Activated gamma-delta T cell treated with anti-CD3 and anti-CD28 coated beads, Interleukin-2, amount 50 U/mL, for 16 hours (primary cell): ENCODE measurements at places on chromosomes 4 and X.

GRCh38 chr4:86853209-86853608 lies 4.0 kb upstream of the SLC10A6 start:
- no peak for DNase-seq

DNA sequence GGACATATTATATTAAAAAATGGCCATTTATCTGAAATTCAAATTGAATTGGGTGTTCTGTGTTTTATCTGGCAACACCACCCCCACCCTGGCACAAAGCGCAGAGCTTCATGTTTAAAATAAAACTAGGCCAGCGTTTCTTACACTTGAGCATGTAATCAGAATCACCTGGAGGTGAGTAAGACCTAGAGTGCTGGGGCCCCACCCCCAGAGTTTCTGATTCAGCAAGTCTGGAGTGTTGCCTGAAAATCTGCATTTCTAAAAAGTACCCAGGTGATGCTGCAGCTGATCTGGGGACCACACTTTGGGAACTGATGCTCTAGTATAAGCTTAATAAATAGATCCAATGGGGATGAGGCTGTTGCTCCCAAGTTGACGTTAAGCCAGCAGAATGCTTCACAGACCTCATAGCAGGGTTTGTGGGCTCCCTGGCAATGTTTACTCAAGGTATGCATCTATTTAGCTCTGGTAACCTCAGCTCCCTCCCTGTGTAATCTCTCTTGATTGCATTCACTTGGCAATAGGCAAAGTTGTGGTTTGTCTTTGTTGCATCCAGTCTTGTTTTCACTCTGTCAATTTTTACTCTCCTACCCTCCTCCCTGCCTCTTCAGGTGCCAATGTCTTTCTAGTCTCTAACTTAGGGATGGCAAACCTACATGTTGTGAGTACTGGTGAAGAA lies 99.8 kb upstream of the TEX13D start:
- no peak for DNase-seq

- DNase-seq, result peak; percentile 38
Observed at GRCh38 chrX:13647709-13648212, 5.2 kb upstream of the TCEANC start.

- DNase-seq, result no peak
Observed at GRCh38 chr4:121200795-121201472, 36.8 kb upstream of the TNIP3 start.

DNA sequence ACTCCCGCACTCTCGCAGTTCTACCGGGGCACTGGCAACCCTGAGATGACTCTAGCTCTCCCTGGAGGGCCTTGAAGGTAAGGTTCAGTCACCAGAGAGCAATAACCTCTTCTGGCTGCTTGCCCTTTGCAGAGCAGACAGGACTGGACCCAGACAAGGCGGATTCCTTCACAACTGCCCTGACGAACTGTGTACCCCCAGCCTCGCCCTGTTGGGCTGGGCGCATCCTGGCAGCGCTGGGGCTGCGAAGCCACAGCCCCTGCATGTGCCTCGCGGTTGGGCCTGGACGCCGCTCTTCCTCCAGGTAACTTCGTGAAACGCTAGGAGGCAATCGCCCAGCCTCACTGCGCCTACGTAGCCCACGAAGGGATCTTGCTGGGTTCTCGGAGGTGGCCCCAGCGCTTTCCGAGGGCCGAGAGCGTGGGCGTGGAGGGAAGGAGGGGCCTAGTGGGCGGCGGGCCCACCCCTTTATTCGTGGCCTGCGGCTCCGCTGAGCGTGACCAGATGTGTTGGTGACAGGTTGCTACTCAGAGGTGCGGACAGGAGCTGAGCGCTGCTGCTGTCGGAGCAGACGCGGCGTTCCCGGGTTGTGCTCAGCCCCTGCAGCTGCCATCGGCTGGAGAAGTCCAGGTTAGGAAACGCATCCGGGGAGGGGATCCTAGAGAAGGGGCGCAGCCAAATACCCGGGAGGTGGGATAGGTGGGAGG lies 1.9 kb upstream of the MAMLD1 start:
- no peak for DNase-seq

- DNase-seq, result no peak
Observed at GRCh38 chrX:20670611-20671010, 403.9 kb upstream of the RPS6KA3 start.

DNA sequence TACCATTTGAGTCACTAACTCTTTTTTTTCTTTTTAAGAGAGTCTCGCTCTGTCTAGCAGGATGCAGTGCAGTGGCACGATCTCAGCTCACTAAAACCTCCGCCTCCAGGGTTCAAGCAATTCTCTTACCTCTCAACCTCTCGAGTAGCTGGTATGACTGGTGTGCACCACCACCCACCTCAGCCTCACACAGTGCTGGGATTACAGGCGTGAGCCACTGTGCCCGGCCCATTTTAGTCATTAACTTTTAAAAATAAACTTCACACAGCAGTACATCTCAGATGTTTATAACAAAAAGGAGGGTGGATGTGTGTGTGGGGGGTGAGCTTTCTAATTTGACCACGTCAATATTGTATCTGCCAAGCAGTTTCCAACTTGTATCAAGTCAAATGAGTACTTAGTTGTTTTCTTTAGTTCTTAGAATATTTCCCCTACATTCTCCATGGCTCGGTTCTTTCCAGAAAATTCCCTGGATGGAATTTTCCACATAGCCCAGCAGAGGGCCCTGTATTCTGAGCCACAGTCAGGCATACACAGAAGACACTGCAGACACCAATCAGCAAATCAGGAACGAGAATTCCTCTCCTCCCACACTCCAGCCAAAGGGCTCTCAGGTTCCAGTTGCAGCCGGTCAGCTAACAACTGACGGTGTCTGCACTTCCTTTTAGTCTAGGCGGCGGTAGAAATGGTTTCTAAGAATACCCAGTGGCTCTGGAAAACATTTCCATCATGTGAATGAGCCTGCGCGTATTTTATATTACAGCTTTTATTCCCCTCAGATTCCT lies 20.1 kb upstream of the ARAF start:
- DNase-seq, result no peak

- no peak for DNase-seq
Observed at GRCh38 chr4:48428926-48429325, 54.2 kb upstream of the SLC10A4 start.

DNA sequence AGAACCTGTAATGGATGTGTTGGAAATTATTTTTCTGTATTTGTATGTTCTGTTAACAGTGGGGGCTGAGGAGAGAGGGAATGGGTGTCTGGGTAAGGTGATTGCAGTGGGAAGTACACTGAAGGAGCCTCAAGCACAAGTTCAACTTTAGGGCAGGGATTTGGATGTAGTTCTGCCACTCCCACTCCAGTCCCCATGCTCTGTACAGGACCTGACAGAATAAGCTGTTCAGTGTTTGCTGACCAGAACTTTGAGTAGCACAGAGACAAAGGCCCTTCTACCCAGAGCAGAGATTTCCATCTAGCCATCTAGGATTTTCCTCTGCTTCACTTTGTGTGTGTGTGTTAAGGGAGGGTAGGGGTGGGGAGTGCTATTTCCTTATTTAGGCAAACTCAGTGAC lies 49.2 kb downstream of the VSIG4 start:
- no peak for DNase-seq

DNA sequence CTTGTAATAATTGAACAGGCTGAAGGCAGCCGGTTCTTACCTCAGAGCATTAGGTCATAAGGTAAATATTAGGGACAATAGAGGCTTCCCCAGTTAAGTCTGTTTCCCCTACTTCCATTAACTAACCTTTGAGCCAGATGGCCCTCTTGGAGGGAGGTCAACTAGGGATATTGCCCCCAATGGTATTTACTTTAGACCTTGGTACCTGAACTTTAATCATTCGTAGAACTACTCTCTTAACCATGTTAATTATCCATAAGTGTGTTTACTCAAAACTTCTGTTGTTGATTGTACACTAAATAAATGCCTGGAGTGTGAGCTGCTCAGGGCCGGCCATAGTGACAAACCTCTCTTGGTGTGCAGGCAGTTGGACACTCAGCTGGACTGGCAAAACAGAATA lies 1843.5 kb upstream of the AGA start:
- no peak for DNase-seq

GRCh38 chr4:19178835-19179234 lies 1072.9 kb upstream of the SLIT2 start:
- DNase-seq, result no peak

DNA sequence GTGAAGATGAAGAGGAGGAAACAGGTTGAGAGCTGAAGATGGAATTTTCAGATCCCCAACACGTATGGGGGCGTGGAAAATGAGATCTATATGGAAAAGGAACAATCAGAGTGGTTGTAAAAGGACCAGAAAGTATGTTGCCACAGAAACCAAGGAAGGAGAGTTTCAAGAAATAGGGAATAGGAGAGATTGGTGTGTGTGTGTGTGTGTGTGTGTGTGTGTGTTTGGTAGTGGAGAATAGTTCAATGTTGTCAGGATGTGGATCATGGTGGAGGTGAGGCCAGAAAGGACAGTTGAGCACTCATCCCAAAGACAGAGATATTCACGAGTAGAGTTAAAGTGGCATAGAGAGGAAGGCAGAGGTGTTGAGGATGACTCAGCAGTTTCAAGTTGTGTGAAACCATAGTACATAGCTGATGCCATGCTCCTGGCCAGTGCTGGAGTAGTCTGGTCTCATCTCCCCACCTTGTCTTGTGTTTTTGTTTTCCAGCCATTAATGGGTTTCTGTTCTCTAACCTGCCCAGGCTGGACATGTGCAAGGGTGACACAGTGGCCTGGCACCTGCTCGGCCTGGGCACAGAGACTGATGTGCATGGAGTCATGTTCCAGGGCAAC lies 36.1 kb downstream of the HEPH start:
- no peak for DNase-seq

GRCh38 chr4:186104114-186104889 lies at the start of gene FAM149A:
FAM149A (plus strand) TSS chr4:186104704.
- DNase-seq, result no peak

GRCh38 chr4:7713757-7714156 lies 225.9 kb downstream of the AFAP1 start:
- no peak for DNase-seq

- DNase-seq, result no peak
Observed at GRCh38 chr4:81052119-81053068, 21.9 kb downstream of the BMP3 start.

- no peak for DNase-seq
Observed at GRCh38 chrX:76184276-76184675, 11.4 kb downstream of the PBDC1 start.

- no peak for DNase-seq
Observed at GRCh38 chrX:55167124-55167803, 52.9 kb upstream of the PAGE5 start.

- DNase-seq, result peak; percentile 59
Observed at GRCh38 chrX:129777218-129778030, 2.3 kb upstream of the SASH3 start.

DNA sequence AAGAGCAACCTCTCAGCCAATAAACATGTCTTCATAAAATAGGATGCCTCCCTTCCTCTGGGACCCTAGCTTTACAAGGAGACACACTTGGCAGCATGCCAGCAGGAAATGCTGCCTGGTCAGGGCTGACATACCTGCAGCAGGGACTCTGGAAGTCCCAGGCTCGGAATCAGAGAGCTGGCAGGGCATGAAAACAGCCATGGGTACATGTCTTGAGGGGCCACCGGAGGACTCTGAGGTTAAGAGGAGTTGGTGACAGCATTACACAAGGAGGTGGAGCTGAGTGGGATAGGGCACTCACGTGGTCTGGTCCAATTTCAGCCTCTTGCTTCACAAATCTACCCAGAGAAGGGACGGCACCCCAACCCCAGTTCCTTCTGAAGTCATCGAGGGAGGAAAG lies 15.7 kb downstream of the MSX1 start:
- no peak for DNase-seq

DNA sequence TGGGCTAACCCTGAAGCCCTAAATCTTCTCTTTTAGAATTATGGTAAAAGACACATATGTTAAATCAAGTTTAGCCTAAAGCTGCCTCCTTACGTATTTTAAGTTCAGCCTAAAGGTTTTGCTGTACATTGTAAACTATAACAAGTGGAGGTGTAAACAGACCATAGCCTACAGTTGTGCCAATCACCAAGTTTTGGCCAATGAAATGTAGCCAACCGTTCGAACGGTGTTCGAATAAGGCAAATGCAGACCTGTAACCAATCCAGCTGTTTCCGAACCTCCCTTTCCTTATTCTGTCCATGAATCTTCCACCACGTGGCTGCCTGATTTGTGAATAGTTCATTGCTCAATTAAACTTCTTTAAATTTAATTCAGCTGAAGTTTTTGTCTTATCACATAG lies 52.1 kb upstream of the TBC1D9 start:
- no peak for DNase-seq

DNA sequence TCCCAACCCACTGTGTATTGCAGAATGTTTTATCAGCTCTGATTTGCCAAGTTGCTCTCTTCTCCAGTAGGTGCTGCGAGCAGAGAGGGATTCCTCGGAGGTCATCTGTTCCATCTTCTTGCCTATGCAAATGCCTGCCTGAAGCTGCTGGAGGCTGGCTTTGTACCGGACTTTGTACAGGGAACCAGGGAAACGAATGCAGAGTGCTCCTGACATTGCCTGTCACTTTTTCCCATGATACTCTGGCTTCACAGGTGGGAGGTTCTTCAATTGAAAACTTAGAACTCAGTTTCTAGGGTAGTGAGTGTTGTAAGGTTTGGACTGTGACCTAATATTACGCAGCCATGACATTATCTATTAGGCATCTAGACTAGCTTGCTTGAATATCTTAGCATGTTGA lies 24.9 kb downstream of the AR start:
- DNase-seq, result no peak

- no peak for DNase-seq
Observed at GRCh38 chr4:177667687-177668086, 225.4 kb upstream of the AGA start.

DNA sequence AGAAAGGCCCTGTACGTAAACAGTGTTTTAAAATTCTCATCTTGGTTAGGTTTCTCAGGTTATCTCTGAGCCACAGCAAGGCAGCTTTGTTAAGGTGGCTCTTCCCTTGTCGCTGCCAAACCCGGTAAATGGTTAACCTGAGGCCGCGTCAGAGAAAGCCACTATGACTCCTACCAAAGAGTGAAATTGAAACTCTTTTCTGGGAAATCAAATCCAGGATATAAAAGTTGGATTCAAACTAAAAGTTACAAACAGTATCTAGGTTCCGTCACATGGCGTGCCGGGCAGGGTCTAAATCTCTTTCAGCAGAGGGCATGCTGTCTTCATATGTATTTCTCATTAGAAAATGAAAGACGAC lies 433 bp downstream of the MMAA start:
- DNase-seq, result no peak

DNA sequence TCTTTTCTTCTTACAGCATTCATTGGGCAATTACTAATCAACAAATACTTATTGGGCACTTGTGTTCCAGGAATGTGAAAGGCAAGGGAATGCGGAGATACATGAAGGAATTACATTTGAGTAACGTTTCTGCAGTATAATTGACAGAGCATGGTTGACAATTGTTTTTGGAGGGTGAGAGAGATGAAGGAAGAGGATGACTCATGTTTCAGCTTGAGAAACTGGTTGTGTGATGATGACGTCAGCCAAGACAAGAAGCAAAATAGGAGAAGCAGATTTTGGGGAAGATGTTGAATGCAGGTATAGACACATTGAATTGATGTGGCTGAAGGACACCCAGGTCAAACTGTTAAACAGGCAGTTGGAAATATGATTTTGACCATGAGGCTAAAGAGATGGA lies 8.0 kb upstream of the CPEB2 start:
- no peak for DNase-seq

DNA sequence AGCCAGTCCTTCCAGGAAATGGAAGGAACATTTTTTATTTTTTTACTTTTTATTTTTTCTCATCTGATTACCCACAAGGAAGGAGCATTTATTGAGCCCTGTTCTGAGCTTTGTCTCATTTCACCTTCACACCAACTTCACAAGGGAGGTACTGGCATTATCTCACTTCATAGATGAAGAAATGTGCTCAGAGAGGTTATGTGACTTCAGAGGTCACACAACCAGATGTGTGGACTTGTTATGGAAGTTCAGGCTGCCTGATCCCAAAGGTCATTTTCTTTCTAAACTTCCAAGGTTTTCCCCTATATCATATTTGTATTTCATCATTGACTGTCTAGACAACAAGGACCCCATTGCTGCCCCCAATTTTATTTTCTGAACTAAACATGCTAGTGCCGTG lies 160.3 kb downstream of the DCLK2 start:
- no peak for DNase-seq
